Ureter (tissue), 1 donor: ENCODE measurements at places on chromosomes 2 and 18. TPM values are rescaled to one million over a fixed set of nuclear protein-coding genes. Genes with fewer than 3 reads are reported as not detected.

The EMX1 gene
- not detected for total RNA-seq

The CCBE1 gene
- 1.8 TPM for total RNA-seq

The NETO1 gene
- 2.6 TPM for total RNA-seq

The GPATCH11 gene
- total RNA-seq = 6.8 TPM

DNA sequence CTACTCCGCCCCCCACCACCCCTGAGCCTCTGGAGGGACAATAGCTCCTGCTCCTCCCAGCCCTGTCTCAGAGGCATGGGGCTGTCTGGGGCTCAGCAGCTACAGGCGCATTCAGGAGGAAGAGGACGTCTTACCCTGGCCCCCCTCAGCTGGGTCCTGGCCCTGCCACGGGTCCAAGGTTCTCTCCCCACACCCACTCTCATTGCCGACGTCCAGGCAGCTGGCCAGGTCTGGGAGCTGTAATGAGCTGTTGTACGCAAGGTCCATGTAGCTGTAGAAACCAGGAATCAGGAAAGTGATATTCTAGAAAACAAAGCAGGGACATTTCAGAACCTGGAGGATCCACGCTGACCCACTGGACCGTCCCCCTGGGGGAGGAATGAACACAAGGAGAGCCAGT lies 13.5 kb downstream of the PASK start:
- no peak for DNase-seq

DNA sequence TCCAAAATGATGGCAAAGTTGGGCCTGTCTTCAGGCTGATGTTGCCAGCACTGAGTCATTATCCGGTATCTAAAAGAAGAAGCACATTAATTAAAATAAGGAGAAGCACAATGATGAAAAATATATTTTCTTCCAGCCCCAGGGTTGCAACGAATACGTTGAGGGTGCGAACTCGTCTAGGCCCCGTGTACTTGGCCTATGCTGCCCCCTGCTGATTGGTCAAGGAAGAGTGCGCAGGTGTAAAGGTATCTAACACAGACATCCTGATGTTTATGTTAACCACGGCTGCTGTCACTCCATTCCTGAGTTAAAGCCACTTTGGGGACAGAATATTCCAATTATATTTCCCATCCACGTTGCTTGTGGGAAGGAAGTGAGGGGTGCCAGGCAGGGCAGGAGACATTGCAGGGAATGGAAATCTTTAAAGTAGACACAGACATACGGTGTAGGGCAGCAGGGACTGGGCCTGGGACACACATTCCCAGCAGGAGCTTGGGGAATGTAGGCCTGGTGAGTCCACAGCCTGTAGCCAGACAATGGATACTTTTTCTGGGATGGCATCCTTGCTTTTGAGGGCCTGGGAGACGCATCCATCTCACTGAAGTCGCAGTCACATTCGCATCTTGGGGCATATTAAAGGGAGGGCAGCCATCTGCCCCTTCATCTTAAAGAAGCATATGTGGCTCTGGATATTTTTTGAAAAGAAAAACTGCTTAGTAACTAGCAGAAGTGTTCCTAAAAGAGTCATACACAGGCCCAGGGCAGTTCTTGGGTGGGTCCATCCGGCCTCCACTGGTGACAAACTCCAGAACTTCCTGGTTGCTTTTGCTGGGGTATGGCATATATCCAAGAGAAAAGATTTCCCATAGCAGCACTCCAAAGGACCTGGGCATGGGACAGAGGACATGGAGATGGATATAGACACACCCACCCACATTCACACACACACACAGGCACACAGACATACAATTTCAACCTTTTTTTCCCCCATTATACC lies 81.9 kb downstream of the CLIP4 start:
- peak; percentile 76 for DNase-seq

DNA sequence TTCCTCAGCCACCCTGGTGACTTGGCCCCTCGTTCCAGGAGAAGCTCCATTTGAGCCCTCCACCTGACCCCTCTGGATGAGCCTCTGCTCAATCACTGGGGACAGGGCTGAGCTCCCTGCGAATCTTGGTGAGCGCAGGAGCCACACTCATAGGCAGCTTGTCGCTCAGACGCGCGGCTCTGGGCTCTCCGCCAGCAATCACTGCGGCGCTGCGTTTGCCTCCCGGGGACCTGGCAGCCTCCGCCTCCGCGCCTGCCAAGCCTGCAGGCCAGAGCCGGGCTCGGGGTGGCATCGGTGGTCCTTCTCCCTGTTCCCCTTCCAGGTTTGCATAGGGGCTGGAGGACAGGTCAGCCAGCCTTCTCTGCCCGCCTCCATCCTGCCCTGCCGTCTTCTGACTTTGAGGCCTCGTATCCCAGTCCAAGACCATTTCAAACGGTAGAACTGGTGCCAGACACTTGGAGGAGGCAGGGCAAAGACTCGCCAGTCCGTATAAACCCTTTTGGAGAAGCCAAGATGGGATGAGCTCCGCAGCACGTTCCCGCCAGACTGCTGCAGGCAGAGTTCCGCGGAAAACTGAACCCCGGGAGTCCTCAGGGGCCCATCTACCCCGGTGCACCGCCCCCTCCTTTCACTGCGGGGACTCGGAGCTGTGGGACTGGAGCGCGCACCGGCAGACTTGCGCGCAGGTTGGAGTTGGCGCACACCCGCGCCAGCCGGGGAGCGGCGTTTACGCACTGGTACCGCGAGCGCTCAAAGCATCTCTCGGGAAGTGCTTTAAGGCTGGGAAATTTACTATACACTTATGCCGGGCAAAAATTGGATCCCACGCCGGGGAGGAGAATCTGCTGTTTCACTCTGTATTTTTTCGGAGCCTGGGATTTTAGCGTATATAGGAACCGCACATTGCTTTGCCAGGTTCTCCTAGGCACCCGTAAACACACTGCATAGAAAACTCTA lies 1.1 kb upstream of the TACR1 start:
- peak; percentile 51 for DNase-seq

DNA sequence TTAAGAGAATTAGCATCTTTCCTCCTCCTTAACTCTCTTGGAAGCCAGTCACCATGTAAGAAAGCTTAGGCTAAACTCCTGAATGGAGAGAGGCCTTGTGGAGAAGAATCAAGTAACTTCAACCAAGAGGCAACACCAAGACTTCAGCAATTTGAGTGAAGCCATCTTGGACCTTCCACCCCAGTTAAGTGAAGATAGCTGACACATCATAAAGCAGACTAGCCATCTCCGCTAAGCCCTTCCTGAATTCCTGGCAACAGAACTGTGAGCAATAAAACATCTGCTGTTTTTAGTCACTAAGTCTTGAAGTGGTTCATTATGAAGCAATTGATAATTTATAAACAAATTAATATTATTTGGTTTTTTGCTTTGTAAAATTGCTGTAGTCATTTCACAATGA lies 1.5 kb upstream of the ZNF397 start:
- no peak for DNase-seq

- no peak for DNase-seq
Observed at GRCh38 chr2:62291517-62292137, 95.7 kb downstream of the B3GNT2 start.

DNA sequence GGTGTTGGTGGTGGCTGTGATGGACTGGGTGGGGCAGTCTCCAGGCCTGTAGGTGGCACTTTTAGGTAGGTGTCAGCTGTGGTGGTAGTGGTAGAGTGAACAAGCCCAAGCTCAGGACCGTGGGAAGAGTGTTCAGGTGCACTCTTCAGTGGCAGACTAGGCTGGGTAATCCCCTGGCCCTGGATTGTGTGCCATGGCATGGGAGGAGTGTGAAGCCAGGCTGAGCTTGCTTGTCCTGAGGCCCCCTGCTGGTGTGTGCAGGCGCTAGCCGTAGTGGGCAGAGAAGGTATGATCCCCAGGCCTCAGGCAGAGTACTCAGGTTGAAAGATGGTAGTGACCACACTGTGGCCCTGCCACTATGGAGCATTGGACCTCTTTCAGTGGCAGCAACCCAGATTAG lies 850.3 kb downstream of the DSC3 start:
- DNase-seq = no peak
